Mesothelial cell of epicardium (in vitro differentiated cells): ENCODE measurements at places on chromosomes 12 and 14. TPM values are rescaled to one million over a fixed set of nuclear protein-coding genes. Genes with fewer than 3 reads are reported as not detected.

- H3K36me3 ChIP-seq = no peaks in the 10 kb centered on the region
- no peak overlapping the region for H3K4me3 ChIP-seq
- no peak overlapping the region for H3K27ac ChIP-seq
- no peaks in the 10 kb centered on the region for H3K27me3 ChIP-seq
These were observed 128.0 kb downstream of the STXBP6 start for GRCh38 chr14:24921903-24922302.

GRCh38 chr12:94297876-94298505 is 149.6 kb downstream of the PLXNC1 start:
- H3K4me1 ChIP-seq = peaks cover 3% of the 10 kb centered on the region
- no peak overlapping the region for H3K4me3 ChIP-seq
- H3K36me3 ChIP-seq = peaks cover 14% of the 10 kb centered on the region
- DNase-seq = no peak
- H3K27me3 ChIP-seq = no peaks in the 10 kb centered on the region
- H3K27ac ChIP-seq = no peak overlapping the region

Gene ESPL1
- 15.7 to 20.8 TPM (median 15.9 TPM) in 3 replicates for total RNA-seq

DNA sequence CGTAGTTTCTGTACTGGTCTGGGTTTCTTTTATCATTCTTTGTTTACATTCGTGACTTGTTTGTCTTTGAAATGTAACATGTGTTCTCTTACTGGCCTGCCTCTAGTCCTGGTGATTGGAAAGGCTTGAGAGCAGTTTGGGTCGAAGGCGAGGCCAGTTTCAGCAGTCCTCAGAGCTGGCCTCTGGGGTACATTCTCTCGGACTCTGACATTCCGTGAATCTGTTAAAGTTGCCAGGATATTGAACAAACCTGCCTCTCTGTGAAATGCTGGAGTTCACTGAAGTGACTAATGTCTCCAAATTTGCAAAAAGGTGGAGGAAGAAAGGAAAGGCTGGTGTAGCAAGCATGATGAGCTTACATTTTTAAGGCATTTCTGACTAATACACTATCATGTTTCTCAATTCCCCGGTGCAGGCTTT is 1.5 kb downstream of the PLEKHA5 start:
- no peak for DNase-seq
- peak overlapping the region; percentile 93 for H3K4me3 ChIP-seq
- peak overlapping the region; percentile 95 for H3K27ac ChIP-seq
- H3K36me3 ChIP-seq = peaks cover 9% of the 10 kb centered on the region

Gene GPRC5A
- 107 to 116 TPM (median 108 TPM) in 3 replicates for total RNA-seq

DNA sequence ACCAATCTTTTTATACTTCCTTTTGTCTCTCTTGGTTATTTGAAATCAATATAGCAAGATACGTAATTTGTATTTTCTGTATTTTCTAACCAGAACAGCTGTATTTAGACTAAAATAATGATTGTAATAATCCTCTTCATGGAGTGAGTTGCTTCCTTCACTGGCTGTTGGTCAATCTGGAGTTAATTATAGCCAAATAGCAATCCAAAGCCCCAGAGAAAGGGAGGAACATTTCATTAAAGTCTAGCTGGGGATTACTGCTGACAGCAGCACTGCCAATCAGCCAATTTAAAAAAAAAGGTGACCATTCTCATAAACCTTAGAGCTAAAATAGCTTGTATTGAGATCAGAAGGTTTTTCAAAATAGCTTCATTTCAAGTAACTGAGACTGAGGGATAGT is 118.0 kb downstream of the TRHDE start:
- H3K27ac ChIP-seq = peak overlapping the region; percentile 30
- no peak overlapping the region for H3K4me3 ChIP-seq
- no peaks in the 10 kb centered on the region for H3K27me3 ChIP-seq
- H3K4me1 ChIP-seq = peaks cover 19% of the 10 kb centered on the region
- H3K36me3 ChIP-seq = no peaks in the 10 kb centered on the region
- DNase-seq = no peak

DNA sequence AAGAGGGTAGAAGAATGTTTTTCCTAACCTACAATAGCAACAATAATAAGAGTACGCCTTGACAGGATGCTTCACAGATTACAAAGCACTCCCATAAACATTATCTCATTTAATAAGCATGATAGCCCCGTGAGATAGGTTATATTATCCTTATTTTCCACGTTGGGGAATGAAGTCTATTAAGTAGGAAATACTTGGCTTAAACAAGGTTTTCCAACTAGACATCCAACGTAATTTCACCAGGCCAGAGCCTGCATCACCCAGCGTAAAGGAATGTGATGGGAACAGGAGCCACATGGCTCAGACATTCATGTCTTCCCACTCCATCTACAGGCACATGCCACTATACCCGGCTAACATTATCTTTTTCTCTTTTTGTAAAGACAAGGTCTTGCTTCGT is 223.4 kb upstream of the AMIGO2 start:
- H3K4me1 ChIP-seq = peaks cover 15% of the 10 kb centered on the region
- peaks cover 6% of the 10 kb centered on the region for H3K36me3 ChIP-seq
- DNase-seq = no peak
- H3K27ac ChIP-seq = no peak overlapping the region
- no peak overlapping the region for H3K4me3 ChIP-seq
- H3K27me3 ChIP-seq = no peaks in the 10 kb centered on the region
